ENCODE measurements at places on chromosomes 2 and 18.

DNA sequence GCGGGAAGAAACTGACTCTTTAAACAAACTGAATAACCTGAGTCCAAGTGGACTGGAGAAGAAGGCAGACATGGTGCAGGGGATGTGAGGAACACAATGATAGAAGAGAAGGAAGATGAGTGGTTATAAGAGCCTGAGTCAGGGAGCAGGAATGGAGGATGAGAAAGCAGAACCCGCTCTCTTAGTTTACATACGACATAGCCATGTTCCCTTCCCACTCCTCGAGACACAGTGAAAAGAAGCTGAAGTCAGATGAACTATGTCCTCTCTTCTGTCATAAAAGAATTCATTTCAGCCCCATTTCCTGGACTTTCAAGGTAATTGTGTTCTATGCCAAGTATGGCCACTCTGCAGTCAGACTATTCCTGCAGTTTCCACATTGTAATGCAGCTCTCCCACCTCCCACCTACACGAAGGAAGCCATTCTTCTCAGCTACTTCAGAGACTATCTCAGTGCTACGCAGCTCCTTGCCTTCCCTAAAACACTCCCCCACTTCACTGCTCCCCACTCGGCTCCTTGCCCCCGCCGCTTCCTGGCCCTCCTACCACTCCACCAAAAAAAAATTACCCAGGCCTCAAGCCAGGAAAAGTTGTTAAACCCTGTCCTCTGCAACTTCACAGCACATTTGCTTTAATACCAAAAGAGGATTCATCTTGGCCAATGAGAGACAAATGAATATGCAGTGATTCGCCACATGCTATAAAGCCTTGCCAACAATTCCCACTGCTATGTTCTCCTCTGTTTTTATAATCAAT is 323.4 kb upstream of the EPHA4 start:
- DNase-seq = no peak

GRCh38 chr18:41922176-41922575 is 32.9 kb upstream of the PIK3C3 start:
- DNase-seq = no peak

- no peak for DNase-seq
Observed at GRCh38 chr2:20107776-20108175, 56.3 kb upstream of the LAPTM4A start.

DNA sequence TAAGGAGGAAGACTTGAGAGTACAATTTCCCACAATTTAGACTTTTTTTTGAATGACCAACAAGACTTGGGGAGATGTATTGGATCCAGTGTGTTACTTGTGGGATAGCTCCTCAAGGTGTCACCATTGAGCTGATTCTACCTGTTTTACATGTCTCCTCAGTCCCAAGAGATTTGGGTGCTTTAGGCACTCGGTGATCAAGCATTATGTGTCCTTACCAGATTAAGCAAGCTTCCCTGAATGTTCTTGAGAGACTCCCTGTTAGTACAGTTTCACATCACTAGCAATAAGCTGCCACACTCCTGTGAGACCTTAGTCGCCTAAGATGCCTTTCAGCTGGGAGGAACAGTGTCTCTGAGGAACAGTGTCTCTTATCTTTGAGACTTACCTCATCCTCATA is 384.3 kb upstream of the SYT4 start:
- DNase-seq = peak; percentile 24

GRCh38 chr2:176128172-176128981 is 1.1 kb upstream of the HOXD8 start:
- no peak for DNase-seq

DNA sequence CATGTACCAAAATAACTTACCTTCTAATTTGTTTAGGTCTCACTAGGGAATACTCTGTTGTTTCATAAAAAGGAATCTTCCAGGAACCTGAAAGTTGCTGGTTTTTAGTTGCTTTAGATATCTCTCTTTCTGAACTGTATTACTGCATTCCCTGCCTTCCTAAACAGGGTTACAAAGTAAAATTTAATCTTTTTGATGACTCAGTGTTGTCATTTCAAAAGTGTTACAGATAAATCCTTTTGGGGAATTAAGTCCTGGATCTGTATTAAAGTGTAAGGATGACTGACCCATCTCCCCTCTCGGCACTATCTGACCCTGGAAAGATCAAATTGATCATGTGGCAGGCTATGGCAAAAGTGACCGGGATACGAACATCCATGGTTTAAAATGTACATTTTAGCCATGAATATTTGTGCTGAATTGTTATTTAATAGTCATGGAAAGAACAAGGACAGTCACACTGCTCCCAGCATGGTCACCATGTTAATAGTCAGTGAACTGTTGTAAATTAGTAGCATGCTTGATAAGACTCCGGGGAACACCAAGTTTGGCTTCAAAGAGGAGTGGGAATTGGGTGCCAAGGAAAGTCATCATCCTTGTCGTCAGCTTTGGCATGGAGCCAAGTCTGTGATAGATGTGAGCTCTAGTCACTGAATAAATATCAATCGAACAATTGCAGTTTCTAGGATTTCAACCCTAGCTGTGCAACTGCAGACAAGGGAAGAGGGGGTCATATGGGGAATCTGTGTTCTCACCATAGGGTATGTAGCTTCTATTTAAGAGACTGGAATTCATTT is 4.2 kb downstream of the PLEKHA3 start:
- peak; percentile 38 for DNase-seq

DNA sequence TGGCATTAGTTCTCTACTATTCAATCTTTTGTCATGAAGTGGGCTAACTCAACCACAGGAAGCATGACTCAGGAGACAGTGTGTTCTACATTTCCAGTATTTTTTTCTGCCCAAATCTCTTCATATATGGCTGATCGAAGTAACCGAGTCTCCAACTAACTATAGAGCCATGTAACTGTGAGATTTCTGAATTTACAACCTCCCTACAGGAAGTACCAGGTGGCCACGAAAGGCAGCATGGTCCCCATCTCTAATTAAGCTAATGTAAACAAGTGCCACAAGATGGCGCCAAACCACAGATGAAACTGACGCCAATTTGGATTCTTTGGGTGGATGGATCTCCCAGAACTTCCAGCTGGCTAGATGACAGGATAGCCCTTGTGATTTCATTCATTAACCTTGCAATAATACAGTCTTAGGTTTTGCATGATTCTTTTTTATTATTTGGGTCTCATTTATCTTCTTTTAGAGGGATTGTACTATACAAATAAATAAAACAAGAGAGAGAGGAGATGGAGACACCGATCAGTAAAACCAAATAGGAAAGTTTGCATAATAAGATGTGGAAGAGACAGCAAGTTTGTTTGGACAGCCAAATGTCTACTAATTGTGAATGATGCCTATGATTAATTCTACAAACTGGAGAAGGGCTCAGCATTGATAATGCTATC is 18.3 kb upstream of the ARHGAP15 start:
- peak; percentile 61 for DNase-seq

GRCh38 chr18:61502472-61502871 is 169.2 kb downstream of the CDH20 start:
- DNase-seq = peak; percentile 76

DNA sequence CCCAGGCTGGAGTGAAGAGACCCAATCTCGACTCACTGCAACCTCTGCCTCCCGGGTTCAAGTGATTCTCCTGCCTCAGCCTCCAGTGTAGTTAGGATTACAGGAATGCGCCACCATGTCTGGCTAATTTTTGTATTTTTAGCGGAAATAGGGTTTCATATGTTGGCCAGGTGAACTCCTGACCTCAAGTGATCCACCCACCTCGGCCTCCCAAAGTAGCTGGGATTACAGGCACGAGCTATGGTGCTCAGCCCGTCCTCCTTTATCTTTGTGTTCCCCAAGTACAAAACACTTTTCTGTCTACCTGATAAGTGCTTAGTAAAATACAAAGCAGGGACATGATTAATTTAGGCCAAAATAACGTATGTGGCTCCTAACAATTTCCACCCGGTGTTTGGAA is 91.2 kb upstream of the STK17B start:
- no peak for DNase-seq

GRCh38 chr2:229794636-229795035 is 80.3 kb upstream of the DNER start:
- no peak for DNase-seq

DNA sequence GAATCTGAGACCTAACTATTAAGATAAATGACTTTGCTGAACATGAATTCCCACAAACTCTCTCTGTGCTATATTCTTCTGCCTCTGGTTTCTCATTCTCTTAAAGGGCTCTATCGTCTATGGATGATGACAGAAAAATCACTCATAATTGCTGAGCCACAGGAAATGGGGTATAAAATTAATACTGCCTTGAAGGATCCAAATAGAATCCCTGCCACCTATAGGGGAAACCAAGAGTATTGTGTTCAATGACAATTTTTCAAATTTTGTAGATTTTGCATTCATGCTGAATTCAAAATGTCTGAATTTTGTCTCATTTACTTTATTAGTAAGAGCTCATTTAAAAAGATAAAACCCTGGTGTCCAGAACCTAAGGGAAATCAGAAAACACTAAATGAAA is 235.8 kb downstream of the RBM43 start:
- DNase-seq = no peak

DNA sequence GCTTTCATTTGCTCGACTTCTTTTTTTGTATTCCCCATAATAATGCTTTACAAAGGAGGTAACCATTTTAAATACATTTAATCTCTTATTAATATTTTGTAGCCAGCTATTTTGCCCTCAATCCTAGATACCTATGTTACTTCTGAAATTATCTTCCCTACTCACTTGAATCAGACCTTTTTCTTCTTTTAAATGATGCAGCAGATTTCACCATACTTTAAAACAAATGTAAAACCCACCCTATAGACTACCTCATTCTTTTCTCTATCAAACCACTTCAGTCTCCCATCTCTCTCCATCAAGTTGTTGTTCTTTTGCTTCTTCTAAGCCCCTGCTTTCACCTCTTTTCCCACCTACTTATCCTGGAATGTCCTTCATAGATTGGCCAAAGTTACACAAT is 151.5 kb upstream of the DNMT3A start:
- no peak for DNase-seq

GRCh38 chr18:63518178-63519012 is 23.8 kb upstream of the SERPINB12 start:
- DNase-seq = peak; percentile 77

GRCh38 chr18:54762386-54762785 is 65.9 kb upstream of the RAB27B start:
- DNase-seq = no peak

GRCh38 chr2:53381271-53381670 is 386.3 kb upstream of the CHAC2 start:
- no peak for DNase-seq

DNA sequence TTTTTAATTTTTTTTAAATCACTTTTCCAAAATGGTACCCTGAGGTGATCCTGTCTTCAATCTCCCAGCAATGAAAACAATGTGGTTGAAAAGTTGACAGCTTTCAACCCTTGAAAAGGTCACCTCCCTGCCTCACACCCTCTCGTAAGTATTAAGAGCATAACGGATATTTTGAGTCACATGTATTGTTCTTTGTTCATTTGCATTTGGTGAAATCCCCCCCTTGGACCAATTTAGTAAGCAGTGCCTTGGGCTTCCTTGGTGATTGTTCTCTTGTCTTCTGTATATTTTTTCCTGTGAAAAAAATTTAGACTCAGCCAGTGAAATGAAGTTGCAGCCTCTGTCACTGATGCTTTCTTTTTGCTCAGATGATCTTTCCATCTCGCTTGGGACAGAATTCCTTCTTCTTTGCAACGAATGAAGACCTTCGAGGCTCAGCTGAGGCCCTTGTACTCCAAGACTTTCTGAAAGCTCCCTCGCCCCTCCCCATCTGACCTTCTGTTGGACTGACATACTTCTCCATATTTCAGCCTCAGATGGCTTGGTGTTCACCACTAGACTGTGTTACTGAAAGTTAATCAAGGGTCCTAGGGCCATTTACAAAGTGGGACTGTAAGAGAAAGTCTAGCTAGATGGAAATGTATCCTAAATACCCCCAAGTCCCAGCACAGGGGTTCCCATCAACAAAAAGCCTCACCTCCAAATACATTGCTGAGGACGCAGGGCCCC is 158.4 kb downstream of the BCL2 start:
- no peak for DNase-seq

GRCh38 chr18:25669741-25670140 is 317.8 kb upstream of the ZNF521 start:
- no peak for DNase-seq

DNA sequence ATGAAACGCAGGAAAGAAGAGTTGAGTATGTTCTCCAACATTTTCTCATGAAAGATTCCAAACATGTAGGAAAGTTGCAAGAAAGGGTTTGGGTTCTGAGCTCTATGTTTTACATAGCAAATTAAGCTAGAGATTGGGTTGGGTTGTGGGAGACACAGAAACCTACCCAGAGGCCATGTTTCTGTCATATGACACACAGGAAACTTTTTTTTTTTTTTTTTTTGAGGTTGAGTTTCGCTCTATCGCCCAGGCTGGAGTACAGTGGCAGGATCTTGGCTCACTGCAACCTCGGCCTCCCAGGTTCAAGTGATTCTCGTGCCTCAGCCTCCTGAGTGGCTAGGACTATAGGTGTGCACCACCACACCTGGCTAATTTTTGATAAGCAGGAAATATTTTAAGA is 57.6 kb downstream of the DOCK10 start:
- no peak for DNase-seq

GRCh38 chr2:127628767-127629614 is 17.0 kb upstream of the GPR17 start:
- DNase-seq = no peak

DNA sequence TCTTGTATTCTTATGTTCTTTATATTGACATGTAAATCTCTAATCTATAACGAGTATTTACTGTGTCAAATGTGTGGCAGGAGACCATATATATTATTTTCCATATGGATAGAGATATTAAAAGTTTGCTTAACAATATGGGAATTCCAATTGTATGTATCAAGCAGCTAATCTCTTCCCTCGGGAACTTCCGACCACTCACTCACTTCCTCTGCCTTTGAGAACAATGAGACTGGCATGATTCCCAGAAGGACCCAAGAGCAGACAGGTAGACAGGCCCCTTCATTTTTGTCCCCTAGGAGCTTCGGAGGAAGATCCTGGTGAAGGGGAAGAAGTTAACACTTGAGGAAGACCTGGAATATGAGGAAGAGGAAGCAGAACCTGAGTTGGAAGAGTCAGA is 24.1 kb downstream of the PLCD4 start:
- no peak for DNase-seq

- DNase-seq = peak; percentile 27
Observed at GRCh38 chr2:162732946-162733698, 105.4 kb downstream of the KCNH7 start.

GRCh38 chr2:240163844-240164574 is 23.6 kb upstream of the OTOS start:
- no peak for DNase-seq

- DNase-seq = no peak
Observed at GRCh38 chr2:71944806-71945602, 202.7 kb downstream of the CYP26B1 start.

- DNase-seq = no peak
Observed at GRCh38 chr2:98050070-98050469, 36.9 kb upstream of the VWA3B start.

- DNase-seq = no peak
Observed at GRCh38 chr18:24662412-24662821, 202.0 kb downstream of the HRH4 start.

- no peak for DNase-seq
Observed at GRCh38 chr18:58148954-58149471, 105.0 kb downstream of the NEDD4L start.

Data from NCI-H1092 (cell line).